ENCODE measurements at places on chromosomes 4 and X.

DNA sequence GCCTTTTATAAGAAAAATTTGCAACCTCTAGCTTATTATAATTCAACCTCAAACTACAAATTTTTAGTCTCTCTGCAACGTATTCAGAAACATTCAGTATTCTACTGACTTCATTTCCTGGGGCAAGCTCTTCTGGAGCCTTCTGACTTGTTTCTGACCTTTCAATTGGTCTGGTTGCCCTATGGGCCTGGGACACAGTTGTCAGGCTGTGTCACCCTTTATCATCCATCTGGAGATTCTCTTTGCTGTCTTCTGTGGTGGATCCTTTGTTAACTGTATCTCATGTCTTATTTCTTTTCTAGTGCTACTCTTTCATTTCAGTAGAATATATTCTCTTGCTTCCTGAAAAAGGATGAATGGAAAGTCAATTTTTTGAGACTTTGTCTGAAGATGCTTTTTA, 55.1 kb upstream of the PGRMC2 start:
- no peak for DNase-seq

DNA sequence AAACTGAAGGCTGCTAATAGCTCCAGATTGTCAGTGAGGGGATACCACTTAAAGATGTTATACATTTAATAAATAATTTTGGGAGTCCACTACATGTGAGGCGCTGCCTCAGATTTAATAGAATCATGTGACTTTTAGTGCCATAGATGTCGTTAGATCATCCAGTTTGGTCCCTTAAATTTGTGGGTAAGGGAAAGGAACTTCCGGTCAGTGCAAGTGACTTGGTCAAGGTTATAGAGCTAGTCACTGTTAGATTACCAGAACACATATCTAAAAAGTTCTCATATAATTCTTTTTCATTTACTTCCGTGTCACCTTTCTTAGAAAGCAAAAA, 529 bp upstream of the UBA6 start:
- DNase-seq = peak; percentile 17

GRCh38 chrX:24920769-24921168, 95.0 kb downstream of the ARX start:
- no peak for DNase-seq

GRCh38 chr4:186931519-186931918, 207.9 kb upstream of the FAT1 start:
- no peak for DNase-seq

GRCh38 chr4:56958111-56958517, 19.3 kb downstream of the NOA1 start:
- DNase-seq = no peak

GRCh38 chrX:13215729-13216128, 104.1 kb downstream of the ATXN3L start:
- no peak for DNase-seq

DNA sequence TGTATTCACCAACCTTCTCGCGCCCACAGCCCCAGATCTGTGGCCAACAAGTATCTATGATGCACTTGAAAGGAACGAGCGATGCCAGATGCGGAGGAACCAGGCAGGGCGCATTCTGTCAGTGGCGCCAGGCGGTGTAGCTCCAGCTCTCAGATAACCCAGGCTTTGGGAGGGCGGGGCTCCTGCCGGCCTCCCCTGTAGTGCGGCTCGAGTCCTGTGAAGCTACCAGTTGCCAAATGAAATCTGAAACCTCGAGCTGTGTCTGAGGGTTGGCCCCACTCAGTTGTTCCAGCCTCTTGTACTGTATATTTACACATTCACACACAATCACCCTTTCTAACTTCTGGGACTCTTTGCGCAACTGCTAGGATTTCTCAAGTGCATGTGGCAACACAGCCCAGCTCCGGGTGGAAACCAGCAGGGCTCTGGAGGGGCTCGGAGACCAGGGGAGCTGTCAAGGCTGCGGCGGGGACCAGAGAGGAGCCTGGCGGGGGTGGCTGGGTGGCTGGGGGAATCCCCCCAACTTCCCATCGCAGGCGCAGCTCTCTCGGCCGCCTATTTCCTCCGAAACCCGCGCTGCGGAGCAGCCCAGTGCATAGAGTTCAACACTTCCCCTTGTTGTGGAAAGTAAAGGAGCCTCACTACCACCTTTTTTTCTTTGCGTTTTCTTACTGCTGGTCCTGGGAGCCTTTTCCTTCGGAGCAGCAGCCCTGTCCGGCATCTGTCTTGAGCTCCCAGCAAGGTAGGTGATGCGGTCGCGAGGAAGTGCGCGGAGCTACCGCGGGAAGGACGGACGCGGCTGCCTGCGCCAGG, at the start of gene ARHGAP24:
TSS of gene ARHGAP24 (plus strand) at position 333 of the 813 bp plus-strand sequence.
- DNase-seq = peak; percentile 68
